ENCODE measurements at places on chromosomes 5 and 9. TPM values are rescaled to one million over a fixed set of nuclear protein-coding genes. Genes with fewer than 3 reads are reported as not detected.

MCTP1 gene
- 75.7 TPM for total RNA-seq

CDKN2B gene
- 45.2 TPM for total RNA-seq

SPATA31A3 gene
- total RNA-seq, result not detected

GADD45G gene
- 13.9 TPM for total RNA-seq

CYLC2 gene
- total RNA-seq, result not detected

RARS1 gene
- 66.1 TPM for total RNA-seq

SELENOP gene
- total RNA-seq, result 1,986 TPM

AJM1 gene
- total RNA-seq, result 0.51 TPM

ZNG1F gene
- 14.5 TPM for total RNA-seq

ARID3C gene
- not detected for total RNA-seq

RORB gene
- total RNA-seq, result 10.2 TPM

TMEM252 gene
- not detected for total RNA-seq

KLF9 gene
- 240 TPM for total RNA-seq

PTGDS gene
- total RNA-seq, result 15.5 TPM

SPINK1 gene
- not detected for total RNA-seq

NTRK2 gene
- 76.5 TPM for total RNA-seq

NEUROG1 gene
- total RNA-seq, result not detected

PCDHGA4 gene
- 4.0 TPM for total RNA-seq

SGTB gene
- total RNA-seq, result 9.8 TPM

All from subcutaneous adipose tissue (tissue), 4 donors.